G401 (cell line): ENCODE measurements at places on chromosomes 2 and 18.
A peak's percentile ranks its signal among the peaks of the same experiment; 100 is the strongest.

DNA sequence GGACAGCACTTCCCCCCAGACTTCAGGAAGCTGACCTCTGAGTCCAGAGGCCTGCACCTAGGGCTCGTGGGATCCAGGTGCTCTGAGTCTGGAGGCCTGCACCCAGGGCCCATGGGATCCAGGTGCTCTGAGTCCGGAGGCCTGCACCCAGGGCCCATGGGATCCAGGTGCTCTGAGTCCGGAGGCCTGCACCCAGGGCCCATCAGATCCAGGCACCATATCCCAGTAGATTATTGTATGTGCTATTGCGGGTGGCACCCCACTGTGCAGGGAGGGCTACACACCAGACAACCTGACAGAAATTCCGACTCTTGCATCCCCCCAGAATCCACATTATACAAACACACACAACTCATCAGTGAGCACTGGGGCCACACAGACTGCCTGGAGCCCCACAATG, 515.2 kb downstream of the EIPR1 start:
- DNase-seq = no peak

DNA sequence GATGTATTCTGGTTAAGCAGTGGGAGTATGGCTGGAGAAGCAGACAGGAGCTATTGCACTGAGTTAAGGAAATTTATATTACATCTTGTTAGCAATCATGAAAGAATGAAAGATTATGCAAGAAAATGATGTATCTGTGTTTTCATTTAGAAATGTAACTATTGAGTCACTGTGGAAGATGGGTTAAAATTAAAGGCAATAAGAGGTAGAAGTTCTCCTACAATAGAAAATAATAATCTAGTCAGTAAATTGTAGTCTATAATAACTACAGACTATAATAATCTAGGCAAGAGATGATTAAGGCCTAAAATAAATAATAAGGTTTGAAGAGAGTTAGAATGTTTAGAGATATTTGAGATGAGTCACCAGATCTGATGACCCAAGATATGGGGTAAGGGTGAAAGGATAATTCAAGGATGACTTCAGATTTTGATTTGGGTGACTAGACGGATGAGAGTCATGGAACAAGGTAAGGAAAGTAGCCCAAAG, 371.9 kb upstream of the KCNH7 start:
- DNase-seq = no peak

DNA sequence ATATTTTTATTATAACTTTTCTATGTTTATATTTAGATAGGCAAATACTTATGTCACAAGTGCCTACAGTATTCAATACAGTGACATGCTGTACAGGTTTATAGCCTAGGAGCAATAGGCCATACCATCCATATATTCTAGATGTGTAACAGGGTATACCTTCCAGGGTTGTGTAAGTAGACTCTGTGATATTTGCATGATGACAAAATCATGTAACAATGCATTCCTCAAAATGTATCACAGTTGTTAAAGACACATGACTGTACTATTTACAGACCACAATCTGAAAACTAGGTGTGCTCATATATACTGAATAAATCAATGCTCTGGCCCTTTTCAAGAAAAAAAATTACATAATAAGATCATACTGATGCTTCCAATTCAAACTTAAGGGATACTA, 433.2 kb upstream of the RGPD4 start:
- DNase-seq = no peak

- DNase-seq = no peak
Observed at GRCh38 chr2:24586955-24587354, 95.9 kb downstream of the NCOA1 start.

- no peak for DNase-seq
Observed at GRCh38 chr2:37689751-37690150, 18.3 kb upstream of the CDC42EP3 start.

GRCh38 chr2:28452534-28453081, 43.3 kb upstream of the PLB1 start:
- peak; percentile 19 for DNase-seq

DNA sequence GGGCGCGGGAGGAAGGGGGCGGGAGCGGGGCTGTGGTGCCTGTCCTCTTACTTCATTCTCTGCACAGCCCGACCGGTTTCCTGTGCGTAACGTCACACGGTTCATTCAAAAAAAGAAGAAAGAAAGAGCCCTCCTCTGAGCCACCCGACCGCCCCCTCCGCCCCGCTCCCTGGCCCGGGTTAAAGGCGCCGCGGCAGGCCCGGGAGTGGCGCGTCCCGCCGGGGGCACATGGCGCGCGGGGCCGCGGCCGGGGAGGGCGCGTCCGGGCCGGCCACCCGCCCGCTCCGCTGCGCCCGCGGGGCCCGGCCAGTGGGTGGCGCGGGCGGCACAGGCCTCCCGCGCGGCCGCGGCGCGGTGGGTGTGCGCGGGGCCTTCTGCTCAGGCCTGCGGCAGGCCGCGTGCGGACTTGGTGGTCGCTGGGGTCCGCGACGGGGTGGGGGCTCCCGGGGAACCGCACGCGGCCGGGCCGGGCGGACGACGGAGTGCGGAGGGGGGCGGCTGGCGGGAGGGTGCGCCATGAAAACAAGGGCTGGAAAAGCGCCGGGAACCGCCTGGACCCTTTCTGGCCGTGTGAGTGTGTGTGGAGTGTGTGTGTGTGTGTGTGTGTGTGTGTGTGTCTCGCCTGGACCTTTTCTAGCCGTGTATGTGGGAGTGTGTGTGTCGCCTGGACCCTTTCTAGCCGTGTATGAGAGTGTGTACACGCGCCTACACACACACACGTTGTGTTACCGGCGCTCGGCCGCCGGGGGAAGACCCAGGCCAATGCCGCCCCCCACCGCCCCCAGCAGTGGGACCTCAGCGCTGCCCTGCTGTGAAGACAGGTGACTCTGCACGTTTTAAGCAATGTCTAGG, 780 bp upstream of the BCL2 start:
- DNase-seq = peak; percentile 81

DNA sequence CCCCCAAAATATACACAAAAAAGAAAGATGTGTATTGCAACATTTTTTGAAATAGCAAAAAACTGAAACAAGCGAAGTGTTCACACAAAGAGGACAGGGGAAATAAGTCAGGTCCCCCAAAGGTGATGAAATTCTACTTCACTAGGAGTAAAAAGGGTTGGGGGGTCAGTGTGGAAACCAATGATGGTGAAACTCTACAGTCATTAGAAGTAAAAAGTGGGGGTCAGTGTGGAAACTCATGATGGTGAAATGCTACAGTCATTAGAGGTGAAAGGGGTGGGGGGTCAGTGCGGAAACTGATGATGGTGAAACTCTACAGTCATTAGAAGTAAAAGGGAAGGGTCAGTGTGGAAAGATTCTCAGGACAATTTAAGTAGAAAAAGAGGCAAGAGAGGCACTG, 298.2 kb downstream of the EIPR1 start:
- no peak for DNase-seq

- DNase-seq = no peak
Observed at GRCh38 chr2:98866033-98866432, 70.0 kb downstream of the CRACDL start.

DNA sequence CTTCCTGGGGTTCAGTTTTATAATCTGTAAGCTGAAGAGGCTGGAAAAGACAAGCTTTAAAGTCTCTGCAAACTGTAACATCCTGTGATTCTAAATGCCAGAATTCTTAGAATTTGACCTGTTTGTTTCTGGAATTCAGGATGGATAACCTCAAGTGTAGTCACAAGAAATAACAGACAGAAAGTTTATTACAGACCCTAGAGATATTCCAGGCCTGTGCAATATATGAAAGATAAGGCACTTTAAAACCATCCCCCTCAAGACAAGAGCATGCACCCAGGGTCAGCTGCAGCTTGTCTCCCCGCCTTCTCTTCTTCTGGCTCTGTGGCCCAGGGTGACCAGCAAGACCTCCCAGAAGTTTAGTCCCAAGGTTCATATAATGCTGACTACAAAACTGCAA, 298.7 kb upstream of the ACVR2A start:
- no peak for DNase-seq

- DNase-seq = no peak
Observed at GRCh38 chr18:32769071-32769585, 3.7 kb downstream of the KLHL14 start.

DNA sequence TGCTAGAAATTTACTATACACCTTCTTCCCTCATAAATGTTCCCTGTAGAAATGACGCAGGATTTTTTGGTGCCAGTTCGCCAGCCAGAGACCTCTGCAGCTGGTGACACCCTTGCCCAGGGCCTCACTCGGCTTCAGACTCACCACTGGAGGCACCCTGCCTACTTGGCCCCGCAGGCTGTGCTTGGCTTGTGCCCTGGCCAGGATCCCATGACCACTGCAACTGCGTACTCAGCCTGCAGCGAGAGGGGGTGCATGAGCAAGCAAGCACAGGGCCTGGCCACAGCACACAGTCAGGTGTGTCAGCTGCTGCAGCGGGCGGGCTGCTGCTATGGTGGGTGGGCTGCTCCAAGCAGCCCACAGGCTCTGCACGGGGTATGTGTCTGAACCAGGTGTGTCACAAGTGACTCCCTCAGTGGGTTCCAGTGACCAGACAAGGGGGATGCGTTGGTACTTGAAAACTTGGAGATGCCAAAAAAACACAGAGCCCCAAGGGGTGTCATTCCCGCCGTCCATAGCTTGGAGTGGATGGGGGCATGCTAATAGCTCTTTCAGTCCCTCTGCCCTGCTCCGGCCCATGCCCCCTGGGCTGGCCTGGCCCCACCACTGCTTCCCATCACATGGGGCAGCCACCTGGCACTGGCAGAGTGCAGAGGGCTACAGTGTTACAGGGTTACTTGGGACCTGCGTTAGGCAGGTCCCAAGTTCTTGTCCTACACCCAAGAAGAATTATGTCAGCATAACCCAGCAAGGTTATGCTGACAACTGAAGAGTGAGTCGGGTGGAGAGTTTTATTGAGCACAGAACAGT, 46.6 kb upstream of the TANC1 start:
- no peak for DNase-seq

- no peak for DNase-seq
Observed at GRCh38 chr2:10478298-10478625, 30.1 kb upstream of the ODC1 start.

DNA sequence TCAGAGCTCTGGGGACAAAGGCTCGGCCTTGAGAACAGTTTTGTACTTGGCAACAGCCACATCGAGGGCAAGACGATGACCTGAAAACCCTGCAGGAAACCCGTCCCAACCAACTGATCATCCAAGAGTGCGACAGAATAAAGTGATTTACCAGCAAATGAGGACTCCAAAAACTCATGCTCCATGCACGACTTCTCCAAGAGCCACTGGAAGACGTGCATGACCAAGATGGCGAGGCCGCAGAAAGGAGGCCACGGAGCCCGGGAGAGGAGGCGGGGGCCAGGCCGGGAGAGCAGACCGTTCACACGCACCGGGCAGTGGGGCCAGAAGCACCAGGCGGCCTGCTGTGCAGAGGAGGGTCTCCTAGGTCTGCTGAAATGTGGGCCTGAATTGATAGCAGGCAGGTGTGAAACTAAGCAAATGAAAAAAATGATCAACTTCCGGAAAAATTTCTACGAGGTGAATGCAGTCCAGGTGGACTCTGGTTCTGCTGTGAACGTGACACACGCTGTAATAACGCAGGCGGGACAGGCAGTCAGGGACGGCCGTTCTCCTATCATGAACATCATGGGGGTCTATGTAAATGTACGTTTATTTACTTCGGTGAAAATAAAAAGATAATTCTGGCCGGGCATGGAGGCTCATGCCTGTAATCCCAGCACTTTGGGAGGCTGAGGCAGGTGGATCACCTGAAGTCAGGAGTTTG, 252.2 kb downstream of the HDAC4 start:
- DNase-seq = no peak

GRCh38 chr2:56666777-56667176, 483.0 kb downstream of the CCDC85A start:
- no peak for DNase-seq

- DNase-seq = no peak
Observed at GRCh38 chr2:5691221-5691984, 781 bp upstream of the SOX11 start.

DNA sequence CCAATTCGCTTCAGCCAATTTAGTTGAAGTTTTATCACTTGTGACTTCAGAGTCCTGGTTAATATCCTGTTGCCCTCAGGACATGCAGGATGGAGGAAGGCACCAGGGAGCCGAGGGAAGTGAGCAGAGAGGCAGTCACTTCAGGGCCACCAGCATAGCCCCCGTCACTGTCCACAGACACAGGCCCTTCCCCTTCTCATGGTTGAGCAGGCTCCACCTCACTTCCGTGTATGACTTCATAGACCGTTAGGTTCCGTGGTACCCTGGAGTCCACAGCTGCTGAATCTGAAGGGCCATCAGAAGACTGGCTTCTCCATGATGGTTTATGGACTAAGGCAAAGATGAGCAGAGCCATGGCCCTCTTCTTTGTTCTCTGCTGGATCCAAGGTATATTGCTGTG, at the start of gene C2orf92:
C2orf92 (plus strand) TSS at position 266 of the 400 bp plus-strand sequence; CDS start at position 342, 76 bp downstream.
- no peak for DNase-seq

- DNase-seq = no peak
Observed at GRCh38 chr18:10127729-10128128, 213.9 kb downstream of the VAPA start.

GRCh38 chr2:196181484-196181883, 10.1 kb upstream of the STK17B start:
- no peak for DNase-seq

DNA sequence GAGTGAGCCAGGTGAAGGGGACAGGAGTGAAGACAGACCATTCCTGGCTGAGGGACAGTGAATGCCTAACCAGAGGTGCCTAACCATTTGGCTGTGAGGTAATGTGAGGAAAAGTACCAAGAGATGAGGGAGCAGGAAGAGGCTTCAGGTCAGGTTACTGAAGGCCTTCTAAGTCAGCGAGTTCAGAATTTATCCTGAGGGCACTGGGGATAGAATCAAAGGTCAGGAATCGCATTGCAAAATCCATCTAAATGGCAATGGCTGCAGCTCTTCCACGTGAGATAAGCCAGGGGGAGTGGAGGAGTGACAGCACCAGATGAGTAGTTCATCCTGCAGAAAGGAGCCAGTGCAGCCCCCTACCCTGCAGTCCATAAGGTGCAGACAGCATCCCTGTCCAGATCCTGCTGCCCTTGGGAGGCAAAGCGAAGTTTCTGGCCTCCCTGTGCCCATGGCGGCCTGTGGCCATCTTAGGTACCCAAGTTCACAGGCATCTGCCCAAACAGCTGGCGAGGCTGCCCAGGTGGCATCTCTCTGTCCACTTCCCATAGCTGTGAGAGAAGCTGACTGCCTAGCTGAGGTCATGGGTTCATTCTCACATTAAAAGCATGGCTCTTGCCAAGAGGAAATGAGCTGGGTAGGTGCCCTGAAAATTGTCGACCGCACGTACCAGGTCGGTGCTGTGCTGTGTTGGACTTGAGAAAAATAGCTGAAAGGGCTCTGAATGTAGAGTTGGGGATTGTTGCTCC, 49.5 kb downstream of the CYP27C1 start:
- no peak for DNase-seq

GRCh38 chr2:220931491-220931890, 640.6 kb downstream of the EPHA4 start:
- DNase-seq = no peak

GRCh38 chr18:72411261-72411660, 132.9 kb downstream of the CBLN2 start:
- DNase-seq = no peak
